Fibroblast of skin of abdomen (primary cell): ENCODE measurements at places on chromosomes 5 and 9.

DNA sequence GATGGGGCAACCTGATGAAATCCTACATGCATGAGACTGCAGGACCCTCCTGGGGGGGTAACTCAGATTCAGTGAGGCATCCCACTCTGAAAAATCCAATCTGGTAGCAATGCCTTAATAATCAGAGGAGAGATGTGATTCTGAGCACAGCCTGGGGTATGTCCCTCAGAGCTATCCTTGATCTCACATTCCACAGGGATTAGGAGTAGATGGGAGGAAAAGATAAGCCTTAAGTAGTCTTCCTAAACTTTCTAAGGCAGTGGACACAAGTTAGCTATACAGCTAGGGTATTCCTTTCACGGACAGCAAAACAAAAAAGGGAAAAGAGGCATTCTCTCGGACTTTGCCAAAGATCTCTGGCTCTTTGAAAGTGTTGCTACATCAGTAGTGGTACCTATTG, 3.9 kb upstream of the SPATA9 start:
- DNase-seq, result peak; percentile 49

DNA sequence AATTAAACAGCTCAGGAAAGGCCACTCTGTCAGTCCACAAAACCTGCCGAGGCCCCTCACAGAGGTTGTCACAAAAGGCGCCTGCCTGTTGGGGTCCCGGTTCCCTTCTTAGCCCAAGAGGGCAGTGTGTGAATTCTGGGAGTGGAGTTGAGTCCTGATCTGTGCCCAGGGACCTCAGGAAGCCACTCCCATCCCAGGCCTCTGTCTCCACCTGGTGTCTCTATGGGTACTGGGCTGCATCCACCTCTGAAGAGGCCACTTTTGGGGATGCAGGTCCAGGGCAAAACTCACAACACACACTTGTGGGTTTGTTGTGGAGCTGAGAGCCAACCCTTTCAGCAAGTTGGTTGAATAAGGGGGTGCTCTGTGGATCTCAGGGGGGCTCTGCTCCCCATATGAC, 74.3 kb upstream of the STXBP1 start:
- DNase-seq, result no peak

GRCh38 chr5:98705841-98706240, 67.6 kb upstream of the RGMB start:
- DNase-seq, result peak; percentile 22

- no peak for DNase-seq
Measured at GRCh38 chr9:98972716-98973115, 29.0 kb downstream of the COL15A1 start.

DNA sequence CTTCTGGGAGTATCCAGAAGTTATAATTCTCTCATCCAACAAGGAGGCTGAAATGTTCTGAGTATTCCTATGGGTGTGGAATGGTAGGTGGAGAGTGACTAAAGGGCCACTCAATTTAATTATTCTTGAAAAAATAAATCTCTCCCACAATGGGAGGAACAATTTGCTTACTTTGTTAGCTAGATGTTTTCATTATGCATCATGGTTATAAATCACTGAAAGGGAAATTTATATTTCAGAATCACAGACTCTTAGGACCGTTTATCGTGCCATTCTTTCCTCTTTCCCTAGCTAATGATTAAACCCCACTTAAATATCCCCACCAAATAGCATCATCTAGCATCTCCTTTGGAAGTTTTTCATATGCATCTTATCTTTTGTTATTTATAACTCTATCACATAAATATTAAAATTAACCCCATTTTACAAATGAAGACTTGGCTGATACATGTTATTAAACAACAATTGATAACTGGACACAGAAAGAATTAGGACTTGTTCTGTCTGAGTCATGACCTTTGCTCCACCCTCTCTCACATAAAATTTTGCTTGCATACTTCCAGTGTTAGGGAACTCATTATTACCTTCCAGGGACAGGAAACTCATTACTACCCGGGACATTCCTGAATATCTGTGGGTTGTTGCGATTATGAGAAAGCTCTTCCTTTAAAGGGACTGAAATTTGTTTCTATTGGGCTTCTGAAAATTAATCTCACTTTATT, 94.9 kb upstream of the NMUR2 start:
- no peak for DNase-seq

DNA sequence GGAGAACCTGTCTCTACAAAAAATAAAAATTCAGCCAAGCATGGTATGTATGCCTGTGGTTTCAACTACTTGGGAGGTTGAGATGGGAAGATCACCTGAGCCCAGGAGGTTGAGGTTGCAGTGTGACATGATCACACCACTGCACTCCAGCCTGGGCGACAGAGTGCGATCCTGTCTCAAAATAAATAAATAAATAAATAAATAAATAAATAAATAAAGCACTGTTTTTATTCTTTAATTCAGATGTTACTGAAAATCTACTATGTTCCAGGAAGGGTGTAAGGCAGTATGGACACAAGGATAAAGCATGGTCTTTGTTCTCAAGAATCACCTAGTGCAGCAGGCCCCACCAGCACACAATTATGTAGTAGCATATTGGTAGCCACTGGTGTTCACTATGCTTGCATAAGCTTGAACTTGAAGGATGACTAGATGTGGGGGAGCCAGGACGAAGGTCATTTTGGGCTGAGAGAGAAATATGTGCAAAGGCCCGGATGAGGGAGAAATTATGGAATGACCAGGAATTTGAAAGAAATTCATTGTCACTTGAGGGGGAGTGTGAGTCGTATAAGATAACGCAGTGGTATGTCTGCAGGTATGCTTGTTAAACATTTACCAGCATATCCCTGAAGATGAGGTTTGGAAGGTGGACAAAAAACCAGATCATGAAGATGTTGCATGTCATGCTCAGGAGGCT, 70.2 kb upstream of the CD180 start:
- DNase-seq, result no peak

- DNase-seq, result no peak
Measured at GRCh38 chr5:57878301-57878722, 395.7 kb upstream of the ACTBL2 start.
